ENCODE measurements at places on chromosomes 1 and 21.

DNA sequence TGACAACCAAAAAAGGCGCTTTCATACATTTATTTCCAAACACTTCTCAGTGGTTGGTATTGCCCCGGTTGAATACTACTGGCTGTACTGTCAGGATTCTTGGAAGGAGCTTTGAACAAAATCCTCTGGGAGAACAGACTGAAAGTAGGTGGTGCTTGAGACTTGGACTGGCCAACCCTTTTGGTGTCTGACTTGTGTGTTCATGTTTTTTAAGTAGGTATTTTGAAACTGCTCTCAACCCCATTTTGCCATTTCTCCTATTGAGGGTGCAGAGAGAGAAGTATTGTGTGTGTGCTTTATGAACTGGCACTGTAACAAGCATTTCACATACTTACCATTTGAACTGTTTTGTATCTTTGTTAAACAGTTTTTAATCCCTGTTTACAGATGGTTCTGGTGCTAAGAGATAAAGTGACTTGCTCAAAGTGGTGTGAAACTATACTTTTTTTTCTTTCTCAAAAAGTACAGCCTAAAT is 21.2 kb downstream of the ARID1A start:
- peak; percentile 75 for DNase-seq

GRCh38 chr1:205274041-205274691 is 46.4 kb downstream of the TMCC2 start:
- no peak for DNase-seq

DNA sequence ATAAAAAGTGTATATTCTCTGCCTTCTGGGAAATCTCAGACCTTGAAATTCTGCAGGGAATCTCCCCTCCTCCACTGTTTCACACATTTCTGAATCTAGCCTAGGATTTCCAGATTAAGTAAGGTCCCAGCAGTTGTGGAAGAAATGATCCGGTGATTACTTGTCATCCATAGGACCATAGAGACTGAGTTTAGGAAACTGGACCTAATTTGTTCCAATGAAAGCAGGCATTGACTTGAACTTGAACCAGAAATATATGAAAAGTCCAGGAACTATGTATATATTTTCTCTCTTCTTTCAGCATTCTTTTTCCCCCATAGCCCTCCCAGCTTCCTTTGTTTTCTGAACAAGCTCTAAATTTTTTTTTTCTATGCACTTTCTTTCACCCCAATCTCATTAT is 149.5 kb upstream of the SPAG17 start:
- no peak for DNase-seq

DNA sequence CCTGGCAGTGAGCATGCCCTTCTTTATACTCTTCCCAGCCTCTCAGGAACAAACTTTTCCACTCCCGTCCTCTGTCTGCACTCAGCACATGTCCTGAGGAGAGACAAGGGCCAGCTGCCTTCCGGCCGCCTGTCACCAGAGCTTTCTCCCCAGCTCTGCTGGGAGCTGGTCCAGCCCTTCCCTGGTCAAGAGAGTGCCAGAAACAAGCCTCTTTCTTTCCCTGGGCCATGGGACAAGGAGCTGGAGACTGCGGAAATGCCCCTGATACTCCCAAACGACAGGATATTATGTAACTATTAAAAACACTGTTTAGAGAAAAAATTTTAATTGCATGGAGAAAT is 10.4 kb downstream of the LAMB3 start:
- no peak for DNase-seq

DNA sequence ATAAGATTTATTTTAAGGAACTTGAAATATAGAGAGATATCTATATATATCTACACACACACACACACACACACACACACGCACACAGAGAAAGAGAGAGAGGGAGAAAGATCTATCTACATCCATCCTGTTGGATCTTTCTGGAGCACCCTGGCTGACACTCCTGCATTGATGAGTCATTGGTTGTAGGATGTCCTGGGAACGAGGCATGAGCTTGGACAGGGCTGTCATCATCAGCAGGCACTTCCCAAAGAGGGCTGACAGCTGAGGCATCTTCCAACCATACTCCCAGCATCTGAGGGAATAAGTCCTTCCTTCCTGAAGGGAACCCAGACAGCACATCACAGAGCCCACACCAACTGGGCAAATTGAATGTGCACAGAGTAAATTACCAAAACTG is 99.1 kb upstream of the ERG start:
- no peak for DNase-seq

DNA sequence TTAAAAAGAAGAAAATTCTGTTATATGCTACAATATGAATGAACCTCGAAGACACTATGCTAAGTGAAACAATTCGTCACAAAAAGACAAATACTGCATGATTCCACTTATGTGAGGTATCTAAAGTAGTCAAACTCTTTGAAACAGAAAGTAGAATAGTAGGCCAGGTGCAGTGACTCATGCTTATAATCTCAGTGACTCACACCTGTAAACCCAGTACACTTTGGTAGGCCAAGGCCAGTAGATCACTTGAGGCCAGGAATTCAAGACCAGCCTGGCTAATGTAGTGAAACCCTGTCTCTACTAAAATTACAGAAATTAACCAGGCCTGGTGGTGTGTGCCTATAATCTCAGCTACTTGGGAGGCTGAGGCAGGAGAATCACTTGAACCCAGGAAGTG is 25.7 kb downstream of the EPHA10 start:
- no peak for DNase-seq

- peak; percentile 72 for DNase-seq
Observed at GRCh38 chr1:170967042-170967910, 31.9 kb downstream of the MROH9 start.

GRCh38 chr1:242083742-242084141 is 84.8 kb upstream of the MAP1LC3C start:
- no peak for DNase-seq

DNA sequence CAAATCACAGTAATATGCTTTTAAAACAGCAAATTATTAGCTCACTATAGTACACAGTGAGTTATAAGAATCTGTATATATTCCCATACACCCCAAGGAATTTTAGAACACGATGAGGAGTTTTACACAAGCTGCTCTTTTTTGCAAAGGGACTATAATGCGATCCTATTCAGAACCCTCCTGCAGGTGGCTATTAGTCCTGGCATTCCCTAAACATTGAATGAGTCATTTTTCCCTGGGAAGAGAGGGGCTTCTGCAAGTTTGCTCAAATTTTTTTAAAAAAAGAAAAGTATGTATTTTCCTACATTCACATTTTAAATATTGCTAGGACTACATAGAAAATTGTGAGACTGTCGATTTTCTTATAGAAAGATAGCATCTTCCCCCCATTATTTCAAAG is 106.3 kb downstream of the COL11A1 start:
- DNase-seq, result no peak

DNA sequence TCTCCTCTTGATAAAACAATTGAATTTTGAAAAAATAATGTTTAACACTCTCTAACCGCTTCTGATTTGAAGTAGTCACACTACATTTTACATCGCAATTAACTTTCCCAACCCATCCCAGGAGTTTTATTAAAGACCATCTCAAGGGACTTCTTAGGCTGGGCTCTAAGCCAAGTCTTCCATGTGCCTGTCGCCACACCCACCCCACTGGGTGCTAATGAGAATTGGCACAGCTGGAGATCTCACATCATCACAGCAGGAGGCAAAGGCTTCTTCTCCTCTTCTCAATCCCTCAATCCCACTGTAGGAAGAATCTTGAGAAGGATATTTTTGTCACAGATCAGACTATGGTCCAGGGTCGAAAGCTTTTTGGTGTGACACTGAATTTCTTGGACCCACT is 328.9 kb downstream of the NUF2 start:
- DNase-seq, result peak; percentile 21

DNA sequence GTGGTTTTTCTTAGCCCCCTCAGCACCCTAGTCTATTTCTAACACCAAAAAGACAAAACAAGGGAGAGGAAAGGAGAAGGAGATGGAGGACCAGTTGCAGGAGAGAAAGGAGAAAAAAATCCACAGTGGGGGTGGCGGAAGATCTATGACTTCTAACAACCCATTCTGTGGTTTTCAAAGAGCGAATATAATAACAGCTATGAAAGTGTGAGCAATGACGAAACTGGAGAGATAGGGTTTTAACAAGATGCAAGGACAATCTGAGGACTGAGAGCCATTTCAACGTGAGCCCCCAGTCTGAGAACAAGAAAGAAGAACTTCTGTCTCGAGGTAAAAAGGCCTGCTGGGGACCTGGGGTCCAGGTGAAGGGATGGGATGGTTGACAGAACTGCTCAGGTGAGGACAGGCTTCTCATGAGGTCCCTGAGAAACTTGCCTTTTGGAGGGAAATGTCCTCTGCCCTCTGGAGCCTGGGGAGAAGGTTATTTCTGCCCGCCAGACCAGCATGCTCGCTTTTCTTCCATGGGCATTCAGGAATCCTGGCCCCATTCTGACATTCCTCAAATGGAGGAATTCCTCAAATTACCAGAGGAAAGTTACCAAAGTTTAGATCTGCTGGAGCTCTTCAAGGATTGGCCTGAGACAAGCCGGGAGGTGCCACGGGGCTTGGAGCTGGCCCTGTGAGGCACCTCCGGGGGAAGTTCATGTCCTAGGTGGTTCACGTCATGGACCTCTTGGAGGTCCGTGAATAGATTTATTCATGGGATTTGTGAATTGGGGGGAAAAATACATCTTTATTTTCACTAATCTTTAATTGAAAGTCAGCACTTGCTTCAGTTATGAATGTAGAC is at the start of gene CD160:
Gene CD160, plus strand, starts transcription at position 270 of the 850 bp plus-strand sequence. CDS start 8,829 bp downstream, outside the sequence.
- DNase-seq, result no peak

- DNase-seq, result no peak
Observed at GRCh38 chr1:10108948-10109708, 76.4 kb downstream of the UBE4B start.

GRCh38 chr1:153880962-153881361 is 41.8 kb downstream of the GATAD2B start:
- DNase-seq, result peak; percentile 99

DNA sequence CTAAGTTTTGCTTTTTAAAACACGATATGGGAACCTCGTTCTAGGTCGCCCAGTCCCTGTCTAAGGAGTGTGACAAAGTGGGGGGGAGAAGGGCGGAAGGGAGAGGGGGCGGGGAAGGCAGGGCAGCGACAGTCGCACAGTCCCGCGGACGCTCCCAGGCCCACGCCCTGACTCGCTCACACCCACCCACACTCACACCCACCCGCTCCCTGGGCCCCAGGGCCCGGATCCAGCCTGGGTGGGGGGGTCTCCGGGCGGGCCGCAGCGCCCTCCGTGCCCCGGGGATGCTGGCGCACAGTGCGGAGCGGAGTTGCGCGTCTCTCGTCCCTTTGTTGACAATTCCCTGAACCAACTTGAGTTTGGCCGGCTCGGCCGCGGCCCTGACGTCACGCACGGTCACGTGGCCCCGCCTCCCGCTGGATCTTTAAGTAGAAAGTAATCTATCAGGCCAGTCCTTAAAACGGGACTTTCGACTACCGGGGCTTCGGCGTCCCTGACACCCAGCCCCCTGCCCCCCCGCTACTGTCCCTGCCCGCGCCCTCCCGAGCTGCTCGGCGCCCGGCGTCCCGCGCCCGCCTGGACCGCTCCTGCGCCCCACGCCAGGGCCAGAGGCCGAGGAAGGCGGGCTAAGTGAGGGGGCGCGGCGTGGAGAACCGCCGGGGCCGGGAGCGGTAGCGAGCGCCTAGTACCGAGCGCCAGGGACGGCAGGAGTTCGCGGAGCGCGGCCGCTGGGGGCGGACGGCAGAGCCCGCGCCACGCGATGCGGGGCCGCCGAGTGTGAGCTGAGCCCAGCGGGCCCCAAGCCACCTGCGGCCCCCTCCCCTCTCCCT is at the start of gene FOXD3:
Gene FOXD3, plus strand, starts transcription at position 454 of the 830 bp plus-strand sequence. CDS start 492 bp downstream, outside the sequence.
- peak; percentile 62 for DNase-seq

DNA sequence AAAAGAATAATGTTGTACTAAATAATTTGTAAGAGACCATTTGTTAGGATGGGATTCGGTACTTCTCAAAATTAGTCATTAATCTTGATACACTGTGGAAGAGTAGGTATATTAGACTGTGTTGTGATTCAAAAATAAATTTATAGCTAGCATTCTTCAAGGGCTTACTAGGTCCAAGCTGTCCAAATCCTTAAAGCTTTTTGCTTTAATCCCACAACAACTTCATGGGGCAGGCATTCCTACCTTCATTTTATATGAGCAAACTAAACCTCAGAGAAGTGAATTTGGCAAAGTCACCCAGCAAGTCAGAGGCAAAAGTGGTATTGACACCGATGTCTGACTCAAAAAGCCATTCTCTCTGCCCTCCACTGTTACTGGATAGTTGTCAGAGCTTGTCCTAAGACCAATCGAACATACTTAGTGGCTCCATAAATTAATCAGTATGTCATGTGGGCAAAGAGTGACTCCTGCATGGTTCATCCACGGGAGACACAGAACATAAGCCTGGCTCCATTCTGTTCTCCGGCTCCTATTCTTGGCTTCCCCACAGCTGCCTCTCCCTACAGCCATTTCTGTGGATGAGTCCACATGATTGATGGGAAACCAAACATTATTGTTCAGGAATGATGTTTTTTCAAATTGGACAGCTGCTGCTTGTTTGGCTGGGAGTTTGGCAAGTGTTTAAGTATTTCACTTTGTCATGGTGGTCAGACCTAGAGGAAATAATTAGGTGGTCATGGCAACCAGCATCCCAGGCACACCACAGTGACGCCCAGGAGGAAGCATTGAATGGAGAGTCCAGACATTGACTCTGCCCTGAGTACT is 133.4 kb upstream of the FGGY start:
- peak; percentile 42 for DNase-seq

DNA sequence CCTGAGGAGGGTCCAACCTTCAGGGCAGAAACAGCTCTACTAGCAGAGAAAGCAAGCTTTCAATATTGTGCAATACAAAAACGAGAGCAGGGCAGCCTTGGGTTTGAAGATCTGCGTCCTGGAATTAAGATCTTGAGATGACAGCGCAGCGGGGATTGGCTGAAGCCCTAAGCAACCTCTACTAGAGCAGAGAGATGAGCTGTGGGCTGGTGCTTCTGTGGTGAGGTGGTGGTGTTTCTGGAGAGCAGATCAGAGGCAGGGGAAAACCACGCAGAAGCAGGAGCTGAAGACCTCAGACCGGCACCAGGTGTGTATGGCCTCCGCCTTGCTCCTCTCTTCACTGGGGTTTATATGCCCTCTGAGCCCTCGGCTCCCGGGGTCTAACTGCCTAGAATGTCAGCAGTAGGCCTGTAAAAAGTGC is 12.5 kb downstream of the TRAF3IP3 start:
- DNase-seq, result no peak

DNA sequence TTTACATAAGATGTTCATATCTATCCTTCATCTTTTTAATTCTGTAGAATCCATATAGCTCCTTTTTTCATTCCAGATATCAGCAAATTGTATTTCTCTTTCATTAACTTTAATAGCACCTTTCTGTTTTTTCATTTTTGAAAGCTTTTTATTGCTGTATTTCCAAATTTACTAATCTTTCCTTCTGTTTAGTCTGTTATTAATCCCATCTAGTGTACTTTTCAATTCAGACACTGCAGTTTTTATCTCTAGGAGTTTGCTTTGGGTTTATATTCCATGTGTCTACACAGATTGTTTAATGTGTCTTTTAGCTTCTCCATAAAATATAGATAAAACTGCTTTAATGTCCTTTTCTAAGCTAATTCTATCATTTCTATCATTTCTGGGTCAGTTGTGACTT is 37.4 kb upstream of the GUCA2A start:
- no peak for DNase-seq

- DNase-seq, result no peak
Observed at GRCh38 chr1:88557014-88557413, 127.1 kb upstream of the PKN2 start.

- DNase-seq, result no peak
Observed at GRCh38 chr1:155801149-155801548, 55.9 kb downstream of the GON4L start.

GRCh38 chr1:35876988-35877387 is 6.0 kb upstream of the AGO1 start:
- no peak for DNase-seq

Data from brain (organoid and tissue), 16 donors.